CD4-positive, alpha-beta T cell treated with Interleukin-15 for 1 hour (primary cell): ENCODE measurements at places on chromosomes 4 and X.

- no peak for DNase-seq
Observed at GRCh38 chr4:37770016-37770415, 56.5 kb upstream of the PGM2 start.

DNA sequence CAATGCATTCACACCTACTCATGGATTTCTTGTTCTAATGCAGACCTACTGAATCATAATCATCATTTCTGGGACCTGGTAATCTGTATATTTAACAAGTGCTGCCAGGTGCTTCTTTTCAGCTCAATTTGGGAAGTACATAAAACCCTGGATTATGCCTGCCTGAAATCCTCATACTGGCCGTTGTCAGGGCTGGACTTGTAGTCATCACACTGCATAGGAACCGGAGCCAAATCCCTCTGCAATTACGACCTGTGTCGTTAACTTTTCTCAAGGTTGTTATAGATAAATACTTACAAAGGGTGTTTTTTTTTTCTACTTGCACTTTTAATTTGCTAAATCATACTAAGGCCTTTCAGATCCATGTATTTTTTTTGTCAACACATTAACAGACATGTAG, 294.9 kb upstream of the PRPS2 start:
- DNase-seq, result no peak

DNA sequence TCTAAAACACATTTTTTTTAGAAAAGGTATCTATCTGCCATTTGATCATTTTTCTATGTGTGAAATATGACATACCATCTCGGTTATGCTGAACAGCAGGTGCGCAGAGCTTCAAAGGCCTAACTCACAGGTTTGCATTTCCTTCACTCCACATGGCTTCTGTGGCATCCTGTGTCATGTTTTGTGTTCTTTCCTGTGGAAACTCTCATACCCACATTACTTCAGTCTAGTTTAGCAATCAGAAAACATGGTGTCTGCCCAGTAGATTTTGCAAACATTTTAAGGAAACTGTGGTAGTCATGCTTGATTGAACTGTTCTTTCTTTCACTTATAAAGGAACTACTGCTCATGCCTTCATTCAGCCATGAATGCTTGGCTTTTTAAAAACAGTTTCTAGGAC, 11.3 kb upstream of the ARAP2 start:
- peak; percentile 72 for DNase-seq

DNA sequence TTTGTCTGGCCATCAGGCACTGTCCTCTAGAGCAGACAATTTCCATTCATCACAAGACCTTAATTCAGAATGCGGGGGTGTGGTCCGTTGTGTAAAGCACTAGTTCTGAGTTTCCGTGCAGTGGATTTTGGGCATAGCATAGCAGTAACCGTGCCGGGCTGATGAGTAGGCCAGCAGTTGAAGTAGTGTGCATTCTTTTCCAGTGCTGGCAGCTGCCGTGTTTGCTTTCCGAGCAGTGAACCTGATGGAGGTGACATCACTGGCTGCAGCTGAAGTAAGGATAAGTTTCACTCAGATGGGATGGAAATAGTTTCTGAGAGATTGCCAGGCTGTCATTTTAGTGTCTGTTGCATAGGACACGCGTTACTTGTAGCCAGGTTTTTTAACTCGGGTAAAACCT, 107.0 kb upstream of the STIM2 start:
- no peak for DNase-seq

DNA sequence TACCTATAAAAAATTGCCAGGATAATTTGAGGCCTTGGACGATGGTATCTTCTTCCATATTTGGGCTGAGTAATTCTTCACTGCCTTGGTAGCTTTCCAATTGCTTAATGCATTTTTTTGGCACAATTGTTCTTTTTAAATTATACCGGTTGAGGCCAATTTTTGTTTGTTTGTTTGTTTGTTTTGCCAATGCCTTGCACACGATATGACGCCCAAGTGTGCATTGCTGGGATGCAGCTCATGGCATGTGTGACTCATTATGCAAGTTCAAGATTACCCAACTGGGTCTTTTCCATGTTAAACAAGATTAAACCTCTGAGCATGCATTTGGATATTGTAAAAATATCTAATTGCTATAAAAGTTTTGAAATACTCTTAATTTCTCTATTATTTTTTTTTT, 71.1 kb upstream of the KCNIP4 start:
- no peak for DNase-seq

DNA sequence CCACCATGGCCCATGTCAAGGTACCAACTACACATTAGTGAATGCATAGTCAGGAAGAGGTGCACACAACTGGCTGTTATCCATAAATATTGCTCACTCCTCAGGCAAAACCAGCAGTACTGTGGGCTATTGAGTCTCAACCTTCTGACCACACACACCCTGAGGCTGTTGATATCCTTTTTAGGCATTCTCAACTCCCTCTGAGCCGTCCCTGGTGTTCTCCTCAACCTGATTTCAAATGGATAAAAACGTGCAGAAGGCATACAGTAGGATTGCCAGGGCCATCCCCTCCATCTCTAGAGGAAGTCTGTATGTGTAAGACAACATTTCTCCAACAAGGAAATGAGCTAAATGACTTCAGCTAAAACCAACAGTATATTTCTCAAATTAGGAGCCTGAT, 98.7 kb upstream of the KLHL13 start:
- DNase-seq, result no peak

- DNase-seq, result no peak
Observed at GRCh38 chr4:7779432-7779768, 160.3 kb downstream of the AFAP1 start.

GRCh38 chr4:11876104-11876503, 447.4 kb upstream of the HS3ST1 start:
- DNase-seq, result no peak
